OCI-LY7 (cell line): ENCODE measurements at places on chromosomes 13 and 19. TPM values are rescaled to one million over a fixed set of nuclear protein-coding genes. Genes with fewer than 3 reads are reported as not detected.

The CHST8 gene
- not detected in 2 replicates for total RNA-seq

The C1QTNF9 gene
- not detected in 2 replicates for total RNA-seq

The SYCN gene
- total RNA-seq: not detected in 2 replicates

The ZNF615 gene
- total RNA-seq: not detected in 2 replicates

DNA sequence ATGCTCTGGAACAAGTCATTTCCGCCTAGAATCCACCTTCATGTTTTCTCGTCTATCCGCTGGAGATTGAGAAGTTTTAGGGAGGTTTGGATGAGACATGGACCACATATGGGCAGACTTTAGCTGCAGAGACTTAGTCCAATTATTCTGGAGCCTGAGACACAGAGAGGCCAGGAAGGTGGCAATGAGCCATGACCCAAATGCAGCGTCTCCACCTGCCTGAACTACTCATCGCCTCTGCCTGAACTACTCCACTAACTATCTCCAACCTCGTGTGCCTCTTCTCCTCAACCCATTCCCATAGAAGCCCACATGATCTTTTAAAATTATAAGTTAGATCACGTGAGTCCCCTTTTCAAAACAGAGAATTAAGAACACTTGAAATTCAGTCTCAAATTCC lies 5.6 kb downstream of the PLEKHA4 start:
- DNase-seq: no peak

GRCh38 chr19:23795462-23795861 lies 36.8 kb upstream of the ZNF681 start:
- DNase-seq: no peak

DNA sequence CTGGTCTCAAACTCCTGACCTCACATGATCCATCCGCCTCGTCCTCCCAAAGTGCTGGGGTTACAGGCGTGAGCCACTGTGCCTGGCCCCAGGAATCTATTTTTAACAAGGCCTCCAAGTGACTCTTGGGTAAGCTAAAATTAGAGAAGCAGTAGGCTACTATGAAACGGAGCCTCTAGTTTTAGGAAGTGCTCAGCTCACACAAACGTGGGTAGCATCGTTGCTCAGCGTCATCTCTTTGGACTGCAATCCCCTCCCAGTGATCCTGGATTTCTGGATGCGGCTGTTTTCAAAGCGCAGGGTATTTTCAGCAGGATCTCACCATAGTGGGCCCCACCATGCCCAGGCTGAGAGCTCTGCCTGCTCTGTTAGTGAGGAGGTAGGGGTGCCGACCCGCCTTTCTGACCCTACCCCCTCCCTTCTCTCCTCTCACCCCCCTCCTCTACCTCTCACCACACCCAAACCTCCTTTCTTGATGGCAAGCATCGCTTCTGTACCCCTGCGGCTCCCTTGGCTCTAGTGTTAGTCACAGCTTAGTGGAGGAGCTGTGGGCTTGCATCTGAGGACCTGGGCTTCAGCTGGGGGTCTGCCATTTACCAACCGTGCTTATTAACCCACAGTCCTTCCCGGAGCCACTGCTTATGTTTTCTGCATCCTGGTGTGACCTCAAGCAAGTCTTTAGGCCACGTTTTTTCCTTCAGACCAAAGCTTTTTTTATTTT lies 34.2 kb downstream of the GJA3 start:
- no peak for DNase-seq

DNA sequence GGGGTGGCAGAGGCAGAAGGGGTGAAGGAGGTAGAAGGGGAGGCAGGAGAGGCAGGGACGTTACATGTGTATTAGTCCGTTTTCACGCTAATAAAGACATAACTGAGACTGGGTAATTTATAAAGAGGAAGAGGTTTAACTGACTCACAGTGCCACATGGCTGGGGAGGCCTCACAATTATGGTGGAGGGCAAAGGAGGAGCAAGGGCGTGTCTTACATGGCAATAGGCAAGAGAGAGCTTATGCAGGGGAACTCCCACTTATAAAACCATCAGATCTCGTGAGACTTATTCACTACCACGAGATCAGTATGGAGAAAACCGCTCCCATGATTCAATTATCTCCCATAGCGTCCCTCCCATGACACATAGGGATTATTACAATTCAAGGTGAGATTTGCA lies 19.0 kb upstream of the ACOD1 start:
- no peak for DNase-seq

DNA sequence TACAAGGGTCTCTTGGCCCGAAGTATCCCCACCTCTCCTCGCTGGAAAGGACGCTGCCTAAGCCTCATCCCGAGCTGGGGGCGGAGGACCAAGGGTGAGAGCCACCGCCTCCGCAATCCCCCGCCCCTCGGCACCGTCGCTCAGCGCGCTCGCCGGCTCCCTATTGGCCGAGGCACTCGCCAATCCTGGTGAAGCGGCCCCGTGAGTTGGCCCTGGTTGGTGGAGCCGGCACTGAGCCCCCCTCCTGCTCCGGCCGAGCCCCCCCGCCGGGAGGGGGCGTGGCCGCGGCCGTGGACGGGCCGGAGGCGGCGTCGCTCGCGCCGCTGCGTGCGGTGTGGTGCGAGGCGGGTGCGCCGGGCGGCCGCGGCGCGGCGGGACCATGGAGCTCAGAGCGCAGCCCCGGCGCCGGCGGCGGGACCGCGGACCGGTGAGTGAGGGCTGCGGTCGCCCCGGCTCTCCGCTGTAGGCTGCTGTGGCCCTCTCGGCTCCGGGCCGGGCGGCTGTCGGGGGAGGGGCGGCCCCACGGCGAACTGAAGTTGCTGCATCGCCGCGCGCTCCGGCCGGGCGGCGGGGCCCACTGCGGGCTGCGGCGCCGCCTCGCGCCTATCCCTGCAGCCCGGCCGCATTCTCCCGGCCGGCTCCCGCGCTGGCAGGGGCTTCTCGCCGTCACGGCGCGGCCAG lies at the start of gene WASF3:
WASF3 (plus strand) TSS at position 291 of the 681 bp plus-strand sequence. CDS start 84,588 bp downstream, outside the sequence.
- peak; percentile 60 for DNase-seq

GRCh38 chr19:29805031-29805965 lies 6.5 kb upstream of the CCNE1 start:
- DNase-seq: no peak
